Cardiac septum (tissue), 1 donor: ENCODE measurements at places on chromosomes 4 and X. TPM values are rescaled to one million over a fixed set of nuclear protein-coding genes. Genes with fewer than 3 reads are reported as not detected.

DNA sequence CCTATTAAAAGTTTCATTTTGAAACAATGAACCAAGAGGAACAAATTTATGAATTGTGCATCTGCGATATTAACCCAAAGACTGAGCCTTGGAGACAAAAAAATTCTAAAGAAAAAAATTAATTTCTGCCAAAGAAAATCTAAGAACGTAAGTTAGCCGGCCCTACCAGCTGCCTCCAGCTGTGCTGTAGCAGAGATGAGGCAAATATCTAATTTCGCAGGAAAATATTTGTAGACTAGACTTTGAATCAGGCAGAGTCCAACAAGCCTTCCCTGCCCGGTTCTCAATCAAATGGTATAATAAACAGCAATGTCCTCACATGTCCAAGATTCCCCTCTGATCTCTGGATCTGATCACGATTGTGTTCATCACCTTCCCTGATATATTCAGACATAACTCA lies 21.2 kb upstream of the SMIM20 start:
- DNase-seq = no peak

Gene MOSPD2
- 5.5 TPM for total RNA-seq

DNA sequence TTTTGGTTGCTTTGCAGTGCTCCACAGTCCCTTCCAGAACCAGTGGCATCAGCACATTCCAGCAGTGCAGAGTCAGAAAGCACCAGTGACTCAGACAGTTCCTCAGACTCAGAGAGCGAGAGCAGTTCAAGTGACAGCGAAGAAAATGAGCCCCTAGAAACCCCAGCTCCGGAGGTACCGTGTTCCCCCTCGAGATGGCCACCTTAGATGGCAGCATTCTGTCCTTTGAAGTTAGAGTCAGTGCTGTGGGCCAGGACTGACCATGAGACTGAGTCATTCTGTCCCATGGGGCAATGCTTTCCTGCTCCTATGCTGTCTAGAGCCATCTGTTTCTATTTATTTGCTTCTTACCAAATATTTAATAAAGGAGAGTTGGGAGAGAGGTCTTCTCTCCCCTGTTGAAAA lies 112.3 kb downstream of the KLHL8 start:
- no peak for DNase-seq

DNA sequence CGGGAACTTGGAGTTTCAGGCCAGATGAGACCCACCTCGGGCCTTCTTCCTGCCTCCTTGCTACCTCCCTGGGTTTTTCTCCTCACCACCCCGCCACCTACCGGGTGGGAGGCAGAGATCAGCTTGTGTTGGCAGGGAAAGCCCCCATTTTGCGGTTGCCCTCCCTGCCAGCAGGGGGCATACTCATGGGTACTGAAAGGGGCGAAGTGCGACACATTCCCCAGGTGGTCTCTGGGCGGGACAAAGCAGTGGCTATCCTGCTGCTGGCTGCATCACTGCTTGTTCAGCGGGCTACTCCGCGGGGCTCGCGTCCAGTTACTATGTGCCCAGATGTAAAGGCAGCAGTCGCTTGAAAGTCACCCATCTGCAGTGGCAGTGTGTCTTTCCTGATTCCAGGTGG lies 330.3 kb downstream of the PDHA2 start:
- DNase-seq = no peak

- no peak for DNase-seq
Measured at GRCh38 chrX:135408794-135409193, 12.9 kb upstream of the SMIM10L2A start.

GRCh38 chr4:121861426-121861825 lies 8.8 kb downstream of the BBS7 start:
- DNase-seq = no peak

GRCh38 chr4:42720533-42720932 lies 63.6 kb upstream of the ATP8A1 start:
- DNase-seq = no peak

GRCh38 chr4:84479663-84480062 lies 19.4 kb downstream of the NKX6-1 start:
- DNase-seq = no peak

GRCh38 chr4:105461221-105461620 lies 12.6 kb downstream of the PPA2 start:
- DNase-seq = no peak

Gene SLC49A3
- total RNA-seq = 12.1 TPM

Gene AWAT2
- total RNA-seq = not detected

Gene TMEM156
- total RNA-seq = not detected

Gene ZNF711
- 1.9 TPM for total RNA-seq

Gene GAGE2A
- total RNA-seq = not detected

Gene CLDN34
- total RNA-seq = not detected

- DNase-seq = no peak
Measured at GRCh38 chr4:47933840-47934239, 19.5 kb upstream of the NFXL1 start.

Gene IL2
- not detected for total RNA-seq

GRCh38 chr4:26141911-26142638 lies 178.7 kb upstream of the RBPJ start:
- DNase-seq = no peak

- DNase-seq = no peak
Measured at GRCh38 chr4:158877069-158877468, 108.2 kb downstream of the FNIP2 start.

- no peak for DNase-seq
Measured at GRCh38 chr4:61245069-61245714, 45.1 kb downstream of the ADGRL3 start.

- DNase-seq = no peak
Measured at GRCh38 chr4:11051181-11051580, 366.6 kb upstream of the CLNK start.

DNA sequence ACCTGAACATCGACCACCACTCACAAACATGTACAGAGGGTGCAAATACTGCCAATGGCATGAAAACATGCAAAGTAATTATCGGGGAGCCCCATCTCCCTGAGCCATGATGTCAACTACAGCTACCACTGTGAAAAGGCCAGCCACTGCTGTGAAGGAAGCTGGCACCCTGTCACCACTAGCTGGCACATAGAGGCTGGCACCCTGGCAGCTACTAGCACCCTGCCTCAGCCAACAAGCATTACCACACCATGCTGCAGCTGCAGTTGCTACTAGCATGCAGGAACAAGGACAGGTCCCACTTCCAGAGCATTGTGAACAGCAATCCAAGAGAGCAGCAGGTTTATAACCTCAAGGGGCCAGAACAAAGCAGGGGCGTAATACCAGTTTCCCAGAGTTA lies 81.4 kb downstream of the PRR32 start:
- no peak for DNase-seq

GRCh38 chr4:162406637-162407365 lies 243.0 kb upstream of the FSTL5 start:
- DNase-seq = no peak

- DNase-seq = no peak
Measured at GRCh38 chr4:154516318-154517029, 24.9 kb upstream of the DCHS2 start.

GRCh38 chr4:15451181-15451865 lies 18.4 kb upstream of the CC2D2A start:
- no peak for DNase-seq

Gene CENPU
- 1.5 TPM for total RNA-seq

DNA sequence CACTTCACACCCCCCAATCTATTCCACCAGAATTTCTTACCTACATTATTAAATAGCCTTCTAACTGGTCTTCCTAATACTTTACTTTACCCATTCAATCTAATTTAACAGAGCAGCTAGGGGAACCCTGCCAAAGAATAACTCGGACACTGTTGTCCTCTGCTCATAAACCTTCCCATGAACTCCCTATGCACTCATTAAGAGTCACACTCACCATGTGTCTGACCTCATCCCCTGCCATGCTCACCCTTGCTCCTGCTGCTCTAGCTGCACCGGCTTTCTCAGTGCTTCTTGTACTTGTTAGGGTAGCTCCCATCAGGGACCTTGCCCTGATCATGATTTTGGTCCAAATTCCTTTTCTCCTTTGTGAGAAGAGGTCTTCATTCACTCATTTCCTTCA lies 54.6 kb upstream of the GUCY1A1 start:
- no peak for DNase-seq

DNA sequence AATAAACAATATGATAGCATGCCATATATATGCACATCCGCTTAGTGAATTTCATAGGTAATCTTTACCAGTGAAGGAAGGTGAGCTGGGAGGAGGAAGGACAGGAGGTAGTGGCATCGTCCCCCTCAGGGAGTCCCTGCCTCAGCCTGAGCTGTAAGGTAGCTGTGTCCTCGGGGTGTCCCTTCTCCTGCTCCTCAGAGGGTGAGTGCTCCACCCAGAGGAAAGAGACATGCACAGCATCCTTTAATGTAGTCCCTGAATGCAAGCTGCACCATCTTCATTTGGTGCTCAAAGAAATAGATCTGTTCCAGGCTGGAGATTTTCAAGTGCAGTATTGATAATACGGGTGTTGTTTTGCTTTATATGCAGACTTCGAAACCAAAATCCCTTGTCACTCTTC lies 330.4 kb upstream of the SFRP2 start:
- no peak for DNase-seq

Gene LRP2BP
- 1.5 TPM for total RNA-seq

DNA sequence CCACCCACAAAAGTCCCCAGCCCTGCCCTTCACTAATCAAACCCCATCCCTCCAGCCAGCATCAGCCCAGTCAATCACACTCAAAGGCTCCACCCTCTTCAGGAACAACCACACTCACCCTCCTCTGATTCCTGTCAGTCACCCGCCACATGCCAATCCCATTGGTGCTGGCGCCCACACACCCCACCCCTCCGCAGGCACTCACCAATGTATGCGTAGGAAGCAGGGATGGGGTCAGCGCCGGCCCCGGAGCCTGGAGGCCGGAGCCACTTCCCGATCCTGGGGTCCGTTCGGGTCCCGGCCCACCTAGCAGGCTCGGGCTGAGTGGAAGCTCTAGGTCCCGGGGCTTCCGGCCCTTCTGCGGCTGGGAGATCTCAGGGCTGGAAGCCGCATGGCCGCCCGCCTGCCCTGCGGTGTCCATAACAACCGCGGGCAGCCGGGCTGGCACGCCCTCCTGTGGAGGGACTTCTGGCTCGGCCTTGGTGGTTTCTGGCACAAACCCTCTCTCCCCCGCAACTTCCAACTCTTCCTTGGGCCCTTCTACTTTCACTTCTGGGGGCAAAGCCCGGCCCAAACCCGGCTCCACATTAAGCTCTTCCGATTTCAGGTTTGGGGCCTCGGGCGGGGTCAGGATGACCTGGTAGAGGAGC lies 7.9 kb upstream of the CFP start:
- peak; percentile 87 for DNase-seq

Gene SPANXN3
- total RNA-seq = not detected

- peak; percentile 39 for DNase-seq
Measured at GRCh38 chr4:7389719-7390118, 45.0 kb downstream of the PSAPL1 start.

DNA sequence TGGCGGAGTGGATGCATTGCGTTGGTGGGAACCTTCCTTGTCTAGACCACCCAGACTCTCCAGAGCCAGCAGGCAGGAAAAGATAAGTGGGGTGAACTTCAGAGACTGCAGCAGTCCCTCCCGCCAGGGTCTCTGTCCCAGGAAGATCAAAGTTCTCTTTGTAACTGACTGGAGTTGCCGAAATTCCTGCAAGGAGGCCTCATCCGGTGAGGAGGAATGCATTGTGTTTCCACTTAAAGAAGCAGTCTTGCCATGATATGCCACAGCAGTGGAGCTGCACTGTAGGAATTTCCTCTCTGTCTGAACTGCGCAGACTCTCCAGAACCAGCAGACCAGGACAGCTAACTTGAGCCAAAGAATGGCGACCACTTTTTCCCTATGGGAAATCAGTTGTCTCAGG lies 1190.4 kb downstream of the TECRL start:
- no peak for DNase-seq

- DNase-seq = no peak
Measured at GRCh38 chrX:65642914-65643491, 24.5 kb upstream of the MSN start.

DNA sequence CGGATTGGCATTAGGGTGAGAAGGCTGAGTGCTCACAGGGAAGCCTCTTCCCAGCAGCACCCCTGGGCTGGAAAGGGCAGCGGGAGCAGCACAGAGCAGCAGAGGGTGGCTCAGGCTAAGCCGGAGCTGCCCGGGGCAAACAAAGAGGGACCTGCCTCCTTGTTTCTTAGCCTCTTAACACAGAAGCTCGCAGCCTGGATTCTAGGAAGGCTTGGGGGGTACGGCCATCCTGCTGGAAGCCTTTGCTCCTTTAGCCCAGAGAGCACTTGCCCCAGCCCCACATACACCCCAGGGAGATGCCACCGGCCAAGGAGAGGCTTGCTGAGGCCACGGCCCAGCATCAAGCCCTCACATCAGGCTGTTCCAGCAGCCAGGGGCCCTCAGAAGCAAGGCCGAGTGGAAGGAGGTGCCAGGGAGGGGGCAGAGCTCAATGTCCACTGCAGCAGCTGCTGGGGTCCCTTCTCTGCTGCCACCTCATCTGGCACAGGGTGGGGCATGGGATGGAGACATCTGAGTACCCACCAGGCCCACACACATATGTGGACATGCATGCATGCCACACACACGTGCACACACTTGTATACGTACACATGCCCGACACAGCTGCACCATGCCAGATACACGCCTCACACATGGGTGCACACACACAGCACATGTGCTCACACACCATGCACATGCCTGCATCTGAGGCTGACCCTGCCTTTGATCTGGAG lies 20.3 kb upstream of the SPON2 start:
- DNase-seq = peak; percentile 67

Gene HEPH
- total RNA-seq = 47.7 TPM

DNA sequence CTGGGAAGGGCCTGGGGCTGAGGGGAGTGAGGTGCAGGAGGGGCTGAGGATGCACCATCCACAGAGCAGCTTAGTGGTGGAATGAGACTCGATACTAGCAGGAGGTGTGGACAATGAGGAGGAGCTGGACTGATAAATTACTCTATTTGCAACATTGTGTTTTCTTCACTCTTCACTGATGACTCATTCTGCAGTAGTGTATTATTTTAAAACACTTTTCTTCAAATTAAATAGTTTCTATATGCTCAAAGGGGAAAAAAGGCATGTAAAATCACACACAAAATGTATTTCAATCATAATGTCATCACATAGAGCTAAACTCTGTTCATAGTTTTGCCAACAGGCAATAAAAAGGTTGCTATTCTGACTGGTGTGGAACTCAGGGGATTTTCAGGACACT lies 467.0 kb upstream of the CTSO start:
- DNase-seq = no peak

GRCh38 chr4:7021930-7022664 lies 21.1 kb upstream of the TADA2B start:
- DNase-seq = no peak

DNA sequence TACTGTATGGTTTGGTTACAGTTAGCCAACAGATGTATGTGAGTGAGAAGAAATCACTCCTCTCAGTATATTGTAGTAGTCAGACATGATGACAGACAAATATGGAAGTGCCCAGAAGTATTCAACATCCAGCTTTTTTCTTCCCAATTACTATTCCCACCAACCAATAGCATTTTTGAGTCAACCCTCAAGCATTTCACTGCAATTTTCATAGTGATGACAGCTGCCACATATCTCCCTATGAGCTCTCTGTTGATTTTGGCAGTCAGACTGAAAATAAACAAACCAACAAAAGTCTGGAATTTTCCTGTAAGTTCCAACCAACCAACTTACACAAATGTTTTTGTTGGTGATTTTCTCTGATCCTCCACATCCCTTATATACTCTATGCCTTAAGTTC lies 8.2 kb upstream of the TRAM1L1 start:
- DNase-seq = no peak

Gene NDNF
- total RNA-seq = 5.1 TPM

Gene TLR8
- total RNA-seq = 0.65 TPM

Gene EGF
- total RNA-seq = 11.7 TPM
